Testis (tissue), 5 donors: ENCODE measurements at places on chromosomes 6 and 20. TPM values are rescaled to one million over a fixed set of nuclear protein-coding genes. Genes with fewer than 3 reads are reported as not detected.

PACRG gene
- total RNA-seq: 84.6 TPM

DNA sequence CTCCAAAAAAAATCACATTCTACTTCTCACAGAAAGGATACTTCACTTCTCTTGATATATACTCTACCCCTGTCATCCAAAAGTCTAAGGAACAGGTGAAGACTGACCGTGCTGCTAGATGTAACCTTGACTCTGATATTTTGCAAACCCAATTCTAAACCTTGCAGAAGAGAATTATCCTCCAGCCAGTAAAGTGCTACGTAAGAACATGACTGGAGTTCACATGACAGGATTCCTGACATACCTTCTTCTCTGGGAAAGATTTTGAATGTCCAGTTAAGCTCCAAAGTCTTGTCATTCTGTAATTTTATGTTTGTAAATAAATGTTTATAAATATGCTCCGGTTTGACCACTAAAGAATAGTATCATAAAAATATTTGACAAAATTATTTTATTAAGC is 35.8 kb downstream of the BTBD9 start:
- no peak for DNase-seq
- H3K36me3 ChIP-seq: no peaks in the 10 kb centered on the region
- H3K4me1 ChIP-seq: peaks cover 8% of the 10 kb centered on the region
- no peaks in the 10 kb centered on the region for H3K27me3 ChIP-seq

GRCh38 chr6:92849636-92850035 is 569.7 kb downstream of the EPHA7 start:
- no peaks in the 10 kb centered on the region for H3K4me1 ChIP-seq
- no peak overlapping the region for H3K27ac ChIP-seq
- DNase-seq: no peak

BPIFB1 gene
- total RNA-seq: 1.6 TPM

KCNG1 gene
- total RNA-seq: 35.8 TPM

DNA sequence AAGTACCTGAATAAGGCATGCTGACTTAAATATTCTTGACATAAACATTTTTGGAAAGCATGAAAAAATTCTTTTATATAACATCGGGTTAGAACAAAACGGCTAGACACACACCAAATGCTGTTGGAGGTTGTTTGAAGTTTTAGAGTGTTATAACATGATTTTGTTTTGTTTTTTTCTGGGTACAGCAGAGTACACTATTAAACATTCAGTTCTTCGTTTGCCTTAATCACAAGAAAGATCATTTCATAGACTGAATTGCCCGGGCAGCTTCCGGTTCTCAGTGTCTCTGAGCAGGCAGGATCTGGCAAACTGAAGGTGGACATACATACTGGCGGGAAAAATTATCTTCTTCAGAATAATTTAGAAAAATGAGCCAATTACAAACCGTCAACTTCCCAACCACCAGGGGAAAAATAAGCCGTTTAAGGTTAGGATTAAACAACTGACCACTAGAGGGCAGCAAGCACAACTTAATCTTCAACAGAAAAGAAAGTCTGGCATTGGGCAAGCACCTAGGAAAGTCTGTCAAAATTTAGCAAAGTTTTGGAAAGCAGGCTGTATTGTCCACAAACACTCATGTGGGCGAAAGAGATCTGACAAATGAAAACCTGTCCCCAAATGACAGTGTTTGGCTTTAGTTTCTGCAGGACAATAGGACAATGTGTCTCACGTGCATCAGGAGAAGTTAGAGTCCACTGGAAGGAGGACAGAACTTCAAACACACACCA is 15.0 kb downstream of the ZNF217 start:
- no peaks in the 10 kb centered on the region for H3K36me3 ChIP-seq
- no peaks in the 10 kb centered on the region for H3K27me3 ChIP-seq
- H3K4me1 ChIP-seq: peaks cover 4% of the 10 kb centered on the region

SUMO4 gene
- total RNA-seq: 4.6 TPM

GRCh38 chr20:40704828-40705227 is 15.8 kb upstream of the MAFB start:
- H3K27me3 ChIP-seq: no peaks in the 10 kb centered on the region
- H3K4me3 ChIP-seq: no peak overlapping the region
- no peak for DNase-seq
- H3K36me3 ChIP-seq: no peaks in the 10 kb centered on the region
- H3K4me1 ChIP-seq: no peaks in the 10 kb centered on the region
- H3K27ac ChIP-seq: no peak overlapping the region

ZSCAN16 gene
- total RNA-seq: 4.4 TPM

- H3K27ac ChIP-seq: no peak overlapping the region
- H3K4me3 ChIP-seq: no peak overlapping the region
- H3K27me3 ChIP-seq: no peaks in the 10 kb centered on the region
- peaks cover 7% of the 10 kb centered on the region for H3K4me1 ChIP-seq
- no peak for DNase-seq
Measured at GRCh38 chr20:3687655-3688054, 5.8 kb upstream of the ADAM33 start.

DNA sequence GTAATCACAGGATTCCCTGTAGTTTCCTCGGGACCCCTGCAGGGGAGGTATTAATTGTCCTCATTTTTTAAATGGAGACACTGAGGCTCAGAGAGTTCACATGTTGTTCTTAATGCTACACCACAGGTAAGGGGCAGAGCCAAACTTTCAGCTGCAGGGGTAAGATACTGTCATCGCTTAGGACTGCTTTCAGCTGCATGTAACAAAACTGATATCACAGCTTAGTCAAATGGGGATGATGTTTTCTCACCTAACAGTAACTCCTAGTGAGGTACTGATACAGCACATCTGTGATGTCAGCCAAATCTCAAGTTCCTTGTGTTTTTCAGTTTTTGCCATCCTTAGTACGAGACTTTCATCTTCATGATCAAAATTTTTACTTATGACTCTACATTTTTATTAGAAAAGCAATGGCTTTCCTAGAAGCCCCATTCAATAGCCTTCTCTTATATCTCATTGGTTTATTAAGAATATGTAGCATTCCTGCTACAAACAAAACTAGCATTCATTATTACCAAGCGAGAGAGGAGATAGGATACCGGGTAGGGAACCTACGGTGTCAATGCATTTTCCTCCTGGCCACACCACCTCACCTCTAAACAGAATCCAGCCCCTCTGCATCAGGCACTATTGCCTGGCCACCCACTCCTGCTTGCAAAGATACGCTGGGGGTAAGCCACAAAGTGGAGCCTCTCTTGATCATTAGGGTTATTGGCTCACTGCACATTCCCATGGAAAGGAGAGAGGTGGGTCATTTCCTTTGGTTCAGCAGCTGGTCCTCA is 557.5 kb downstream of the CD83 start:
- H3K27ac ChIP-seq: no peak overlapping the region
- DNase-seq: no peak
- no peak overlapping the region for H3K4me3 ChIP-seq

GRCh38 chr6:119142041-119142440 is 63.6 kb upstream of the FAM184A start:
- no peak for DNase-seq
- no peak overlapping the region for H3K4me3 ChIP-seq
- H3K27ac ChIP-seq: no peak overlapping the region

PCK1 gene
- 3.1 TPM for total RNA-seq

DNA sequence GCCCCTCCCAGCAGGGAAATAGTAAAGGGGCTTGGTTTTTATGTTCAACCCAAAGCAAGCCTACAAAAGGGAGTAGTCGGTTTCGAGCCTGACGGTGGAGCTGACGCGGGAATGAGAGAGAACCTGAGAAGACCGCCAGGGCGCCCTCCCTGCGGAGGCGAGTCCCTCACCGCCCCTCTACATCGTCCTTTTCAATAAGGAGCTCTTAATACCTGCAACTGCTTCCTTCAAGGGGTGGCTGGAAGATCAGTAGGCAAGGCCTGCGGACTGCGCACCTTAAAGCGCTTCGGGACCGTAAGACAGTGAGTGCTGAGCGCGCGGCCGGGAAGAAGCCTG is 709 bp upstream of the ZNF76 start:
- no peaks in the 10 kb centered on the region for H3K36me3 ChIP-seq
- peak overlapping the region; percentile 96 for H3K27ac ChIP-seq
- no peaks in the 10 kb centered on the region for H3K27me3 ChIP-seq
- H3K4me1 ChIP-seq: peaks cover 20% of the 10 kb centered on the region

GRCh38 chr20:37273988-37274387 is 12.4 kb upstream of the GHRH start:
- no peak for DNase-seq
- no peaks in the 10 kb centered on the region for H3K27me3 ChIP-seq
- H3K27ac ChIP-seq: no peak overlapping the region
- H3K4me1 ChIP-seq: peaks cover 16% of the 10 kb centered on the region
- H3K4me3 ChIP-seq: no peak overlapping the region
- no peaks in the 10 kb centered on the region for H3K36me3 ChIP-seq

DNA sequence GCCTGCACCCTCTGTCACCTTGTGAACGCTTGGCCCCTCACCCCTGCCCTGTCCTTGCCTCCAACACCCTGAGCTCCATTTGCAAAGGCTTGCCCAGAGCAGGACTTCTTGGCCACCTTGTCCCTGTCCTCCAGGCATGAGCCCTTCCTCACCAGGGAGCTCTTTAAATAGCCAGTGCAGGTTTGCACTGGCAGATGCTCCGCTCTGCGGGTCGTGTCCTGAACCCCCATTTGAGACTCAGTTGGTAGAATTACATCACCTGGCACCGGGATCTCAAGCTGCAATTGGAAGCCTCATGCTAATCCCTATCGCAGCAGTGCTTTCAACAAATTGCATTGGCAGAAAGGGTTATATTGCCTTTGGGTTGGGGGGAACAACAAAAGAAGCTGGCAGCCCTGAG is 85.9 kb downstream of the TRMT6 start:
- DNase-seq: no peak
- H3K4me3 ChIP-seq: no peak overlapping the region
- peaks cover 5% of the 10 kb centered on the region for H3K4me1 ChIP-seq
- no peak overlapping the region for H3K27ac ChIP-seq
- H3K36me3 ChIP-seq: no peaks in the 10 kb centered on the region

GRCh38 chr6:139847457-139847813 is 473.0 kb upstream of the CITED2 start:
- DNase-seq: no peak
- no peak overlapping the region for H3K27ac ChIP-seq
- H3K27me3 ChIP-seq: no peaks in the 10 kb centered on the region

ALDH5A1 gene
- 21.2 TPM for total RNA-seq

DNA sequence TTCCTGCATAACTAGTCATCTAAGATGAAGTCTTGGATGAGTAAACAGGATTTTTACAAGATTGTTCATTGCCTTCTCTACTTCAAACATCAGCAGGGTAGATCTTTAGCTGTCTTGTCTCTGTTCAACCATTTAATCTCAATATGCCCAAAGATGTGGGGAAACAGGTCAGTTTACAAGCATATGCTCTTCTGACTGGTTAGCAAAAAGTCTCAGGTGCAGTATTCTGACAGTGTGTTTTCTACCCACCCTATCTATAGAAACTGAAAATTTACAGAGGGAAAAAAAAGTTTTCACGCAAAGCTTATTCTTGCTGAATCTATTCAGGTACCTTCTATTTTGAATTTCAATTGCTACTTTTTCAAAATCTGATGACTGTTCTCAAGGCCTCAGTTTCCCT is 29.0 kb downstream of the MAP3K5 start:
- no peak for DNase-seq
- H3K4me3 ChIP-seq: no peak overlapping the region
- H3K4me1 ChIP-seq: peaks cover 16% of the 10 kb centered on the region
- H3K27me3 ChIP-seq: no peaks in the 10 kb centered on the region

GRCh38 chr6:24332317-24332716 is 25.5 kb downstream of the DCDC2 start:
- H3K4me3 ChIP-seq: no peak overlapping the region
- no peaks in the 10 kb centered on the region for H3K27me3 ChIP-seq
- no peak for DNase-seq
- no peaks in the 10 kb centered on the region for H3K36me3 ChIP-seq
- H3K4me1 ChIP-seq: no peaks in the 10 kb centered on the region

GRCh38 chr20:54013471-54013870 is 56.9 kb downstream of the BCAS1 start:
- no peaks in the 10 kb centered on the region for H3K27me3 ChIP-seq
- H3K27ac ChIP-seq: no peak overlapping the region
- H3K4me1 ChIP-seq: no peaks in the 10 kb centered on the region
- DNase-seq: no peak
- H3K4me3 ChIP-seq: no peak overlapping the region

DNA sequence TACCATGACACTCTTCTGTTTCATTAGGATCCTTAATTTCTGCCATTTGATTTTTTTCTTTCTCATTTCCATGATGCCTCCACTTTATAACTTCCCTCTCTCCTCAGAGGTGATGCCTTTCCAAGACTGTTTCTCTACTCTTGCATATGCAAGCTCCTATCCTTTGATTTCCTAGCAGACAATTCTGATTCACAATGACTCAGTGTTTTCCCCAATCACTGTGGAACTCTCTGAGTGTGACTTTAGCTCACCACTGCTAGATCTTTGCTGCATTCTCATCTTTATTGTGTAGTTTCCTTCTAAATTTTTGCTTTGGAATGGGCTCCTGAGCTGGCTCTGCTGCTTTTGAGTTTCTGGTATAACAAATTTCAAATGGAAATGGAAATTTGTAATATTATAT is 184.9 kb downstream of the TINAG start:
- DNase-seq: no peak
- H3K27me3 ChIP-seq: no peaks in the 10 kb centered on the region
- H3K4me1 ChIP-seq: no peaks in the 10 kb centered on the region
- H3K36me3 ChIP-seq: no peaks in the 10 kb centered on the region

EEF1A2 gene
- total RNA-seq: 9.8 TPM

DNA sequence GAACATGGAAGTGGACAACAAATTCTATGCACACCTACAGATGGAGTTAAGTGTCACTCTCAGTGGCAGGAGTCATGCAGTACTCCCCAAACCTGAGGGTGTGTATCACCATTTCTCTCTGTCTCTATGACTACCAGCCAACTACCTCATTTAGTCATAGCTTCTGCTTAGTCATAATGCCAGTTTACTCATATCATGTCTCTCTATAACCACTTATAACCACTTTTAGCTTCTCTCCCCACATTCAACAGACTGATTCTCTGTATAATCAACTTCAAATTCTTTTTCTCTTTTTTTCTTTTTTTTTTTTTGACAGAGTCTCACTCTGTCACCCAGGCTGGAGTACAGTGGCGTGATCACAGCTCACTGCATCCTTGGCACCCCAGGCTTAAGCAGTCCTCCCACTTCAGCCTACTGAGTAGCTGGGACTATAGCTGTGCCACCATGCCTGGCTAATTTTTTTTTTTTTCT is 13.8 kb upstream of the GTF3C6 start:
- DNase-seq: no peak
- H3K27ac ChIP-seq: no peak overlapping the region
- H3K4me3 ChIP-seq: no peak overlapping the region
- H3K27me3 ChIP-seq: no peaks in the 10 kb centered on the region
